ENCODE measurements at places on chromosomes 1 and 21.
A peak's percentile ranks its signal among the peaks of the same experiment; 100 is the strongest.

DNA sequence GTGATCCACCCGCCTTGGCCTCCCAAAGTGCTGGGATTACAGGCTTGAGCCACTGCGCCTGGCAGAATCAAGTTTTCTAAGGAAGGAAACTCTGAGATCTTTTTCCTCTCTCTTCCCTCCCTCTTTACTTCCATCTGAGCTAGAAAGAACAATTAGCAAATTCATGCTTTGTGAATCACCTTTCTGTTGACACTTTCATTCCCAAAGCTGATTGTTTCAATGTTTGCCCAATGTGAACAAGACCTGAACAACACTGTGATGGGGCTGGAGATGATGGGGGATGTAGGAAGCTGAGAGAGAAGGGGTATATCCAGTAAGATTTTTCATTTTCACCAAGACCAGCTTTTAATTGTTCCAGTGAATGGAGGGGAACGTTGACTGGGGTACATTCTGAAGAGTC lies 5.7 kb upstream of the TENT5B start:
- no peak overlapping the region for H3K27ac ChIP-seq
- no peaks in the 10 kb centered on the region for H3K36me3 ChIP-seq
- H3K4me3 ChIP-seq: no peak overlapping the region
- H3K4me1 ChIP-seq: no peaks in the 10 kb centered on the region
- DNase-seq: no peak
- no peaks in the 10 kb centered on the region for H3K27me3 ChIP-seq

GRCh38 chr1:24596401-24596880 lies 40.6 kb downstream of the NCMAP start:
- no peaks in the 10 kb centered on the region for H3K36me3 ChIP-seq
- H3K4me1 ChIP-seq: no peaks in the 10 kb centered on the region
- no peak overlapping the region for H3K4me3 ChIP-seq
- H3K27me3 ChIP-seq: no peaks in the 10 kb centered on the region
- no peak for DNase-seq

GRCh38 chr1:9233241-9233941 lies 1.2 kb upstream of the H6PD start:
- H3K27ac ChIP-seq: no peak overlapping the region
- no peaks in the 10 kb centered on the region for H3K4me1 ChIP-seq
- no peak for DNase-seq
- H3K27me3 ChIP-seq: no peaks in the 10 kb centered on the region

- no peak overlapping the region for H3K27ac ChIP-seq
- H3K4me3 ChIP-seq: no peak overlapping the region
- DNase-seq: no peak
- no peaks in the 10 kb centered on the region for H3K27me3 ChIP-seq
These were observed 50.0 kb downstream of the CACHD1 start for GRCh38 chr1:64519901-64520300.

- no peaks in the 10 kb centered on the region for H3K4me1 ChIP-seq
- H3K27ac ChIP-seq: no peak overlapping the region
- no peaks in the 10 kb centered on the region for H3K36me3 ChIP-seq
- no peak overlapping the region for H3K4me3 ChIP-seq
- DNase-seq: no peak
- no peaks in the 10 kb centered on the region for H3K27me3 ChIP-seq
These were observed 50.6 kb downstream of the RAB3GAP2 start for GRCh38 chr1:220221670-220222069.

DNA sequence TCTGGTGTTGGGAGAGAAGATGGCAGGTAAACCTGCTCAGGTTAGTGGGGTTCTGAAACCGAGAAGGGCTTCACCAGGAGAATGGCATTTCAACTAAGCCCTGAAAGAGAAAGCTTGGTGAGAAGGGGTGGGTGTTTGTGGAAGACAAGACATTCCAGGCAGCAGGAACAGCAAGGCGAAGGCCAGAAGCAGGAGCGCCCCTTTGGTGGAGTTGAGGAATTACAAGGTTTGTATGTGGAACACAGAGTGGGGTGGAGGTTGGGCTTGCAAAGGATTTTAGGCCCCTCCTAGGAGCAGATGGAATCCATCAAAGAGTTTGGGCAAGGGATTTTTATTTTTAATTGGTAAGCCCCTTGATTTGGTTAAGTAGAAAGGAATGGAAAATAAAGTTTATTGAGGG lies 24.8 kb upstream of the ELOA start:
- no peaks in the 10 kb centered on the region for H3K4me1 ChIP-seq
- no peaks in the 10 kb centered on the region for H3K36me3 ChIP-seq
- no peaks in the 10 kb centered on the region for H3K27me3 ChIP-seq
- no peak overlapping the region for H3K27ac ChIP-seq
- peak; percentile 94 for DNase-seq

DNA sequence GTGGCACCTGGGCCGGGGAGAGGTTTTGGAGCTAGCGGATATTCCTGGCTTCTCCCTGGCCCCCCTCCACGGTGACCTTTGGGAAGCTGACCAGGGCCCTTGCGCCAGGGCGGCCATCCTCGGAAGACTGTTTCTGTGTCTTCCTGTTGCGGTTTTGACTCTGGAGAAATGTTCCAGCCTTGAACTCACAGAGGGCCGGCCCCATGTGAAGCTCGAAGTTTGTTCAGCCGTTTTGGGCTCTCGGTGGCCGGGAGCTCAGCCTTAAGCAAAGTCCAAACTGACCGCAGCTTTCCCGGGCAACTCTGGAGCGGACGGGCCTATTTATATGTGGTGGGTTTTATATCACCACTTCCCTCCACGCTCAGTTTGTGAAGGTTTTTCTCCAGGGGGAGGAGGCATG lies 17.0 kb upstream of the WNT4 start:
- H3K36me3 ChIP-seq: no peaks in the 10 kb centered on the region
- no peak for DNase-seq
- H3K4me3 ChIP-seq: no peak overlapping the region
- H3K27ac ChIP-seq: no peak overlapping the region

GRCh38 chr1:30110846-30111245 lies 612.5 kb downstream of the MATN1 start:
- no peak overlapping the region for H3K27ac ChIP-seq
- no peak for DNase-seq
- H3K4me3 ChIP-seq: no peak overlapping the region
- no peaks in the 10 kb centered on the region for H3K27me3 ChIP-seq

GRCh38 chr1:21308847-21309652 lies 18.8 kb upstream of the ECE1 start:
- H3K36me3 ChIP-seq: no peaks in the 10 kb centered on the region
- no peaks in the 10 kb centered on the region for H3K27me3 ChIP-seq
- H3K4me1 ChIP-seq: peaks cover 16% of the 10 kb centered on the region

DNA sequence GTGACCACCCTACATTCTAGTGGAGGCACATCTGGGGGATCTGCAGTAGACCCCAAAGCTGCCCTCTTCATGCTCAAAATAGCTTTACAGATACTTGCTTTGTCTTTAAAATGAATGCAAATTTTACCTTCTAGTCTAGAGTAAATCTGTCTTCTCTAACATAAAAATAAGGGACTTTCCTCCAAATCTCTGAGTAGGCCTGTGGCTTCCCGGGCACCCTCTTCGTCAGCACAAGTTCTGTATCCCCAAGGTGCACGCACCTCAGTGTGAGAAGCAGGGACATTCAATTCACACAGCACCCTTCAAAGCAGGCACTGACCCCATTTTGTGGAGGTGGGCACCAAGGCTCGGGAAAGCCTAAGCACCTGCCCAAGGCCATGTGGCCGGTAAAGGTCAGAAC lies 19.0 kb downstream of the MEF2D start:
- no peaks in the 10 kb centered on the region for H3K27me3 ChIP-seq
- no peak overlapping the region for H3K4me3 ChIP-seq
- DNase-seq: no peak
- no peak overlapping the region for H3K27ac ChIP-seq

- no peak for DNase-seq
- H3K4me1 ChIP-seq: peaks cover 2% of the 10 kb centered on the region
- no peaks in the 10 kb centered on the region for H3K36me3 ChIP-seq
- H3K27me3 ChIP-seq: no peaks in the 10 kb centered on the region
- no peak overlapping the region for H3K27ac ChIP-seq
- H3K4me3 ChIP-seq: no peak overlapping the region
These were observed 123.0 kb upstream of the PTBP2 start for GRCh38 chr1:96598416-96599168.

GRCh38 chr1:3695326-3696217 lies 43.3 kb downstream of the TP73 start:
- peak; percentile 60 for DNase-seq
- H3K36me3 ChIP-seq: no peaks in the 10 kb centered on the region

GRCh38 chr1:101238681-101239094 lies 1.9 kb downstream of the S1PR1 start:
- H3K4me1 ChIP-seq: peaks cover 4% of the 10 kb centered on the region
- no peaks in the 10 kb centered on the region for H3K36me3 ChIP-seq
- no peak overlapping the region for H3K27ac ChIP-seq
- peak; percentile 91 for DNase-seq

GRCh38 chr1:109653306-109653705 lies 2.6 kb upstream of the GSTM4 start:
- H3K27me3 ChIP-seq: peaks cover 3% of the 10 kb centered on the region
- no peak overlapping the region for H3K27ac ChIP-seq
- H3K36me3 ChIP-seq: no peaks in the 10 kb centered on the region
- H3K4me1 ChIP-seq: peaks cover 2% of the 10 kb centered on the region
- no peak for DNase-seq
- no peak overlapping the region for H3K4me3 ChIP-seq

GRCh38 chr21:45834821-45835293 lies 146.7 kb upstream of the COL6A1 start:
- H3K36me3 ChIP-seq: no peaks in the 10 kb centered on the region
- no peak overlapping the region for H3K4me3 ChIP-seq
- H3K27ac ChIP-seq: no peak overlapping the region
- no peaks in the 10 kb centered on the region for H3K27me3 ChIP-seq

GRCh38 chr21:32240851-32241687 lies 37.8 kb downstream of the MIS18A start:
- no peaks in the 10 kb centered on the region for H3K27me3 ChIP-seq
- no peak overlapping the region for H3K27ac ChIP-seq
- no peaks in the 10 kb centered on the region for H3K4me1 ChIP-seq
- no peak overlapping the region for H3K4me3 ChIP-seq
- no peak for DNase-seq
- no peaks in the 10 kb centered on the region for H3K36me3 ChIP-seq

DNA sequence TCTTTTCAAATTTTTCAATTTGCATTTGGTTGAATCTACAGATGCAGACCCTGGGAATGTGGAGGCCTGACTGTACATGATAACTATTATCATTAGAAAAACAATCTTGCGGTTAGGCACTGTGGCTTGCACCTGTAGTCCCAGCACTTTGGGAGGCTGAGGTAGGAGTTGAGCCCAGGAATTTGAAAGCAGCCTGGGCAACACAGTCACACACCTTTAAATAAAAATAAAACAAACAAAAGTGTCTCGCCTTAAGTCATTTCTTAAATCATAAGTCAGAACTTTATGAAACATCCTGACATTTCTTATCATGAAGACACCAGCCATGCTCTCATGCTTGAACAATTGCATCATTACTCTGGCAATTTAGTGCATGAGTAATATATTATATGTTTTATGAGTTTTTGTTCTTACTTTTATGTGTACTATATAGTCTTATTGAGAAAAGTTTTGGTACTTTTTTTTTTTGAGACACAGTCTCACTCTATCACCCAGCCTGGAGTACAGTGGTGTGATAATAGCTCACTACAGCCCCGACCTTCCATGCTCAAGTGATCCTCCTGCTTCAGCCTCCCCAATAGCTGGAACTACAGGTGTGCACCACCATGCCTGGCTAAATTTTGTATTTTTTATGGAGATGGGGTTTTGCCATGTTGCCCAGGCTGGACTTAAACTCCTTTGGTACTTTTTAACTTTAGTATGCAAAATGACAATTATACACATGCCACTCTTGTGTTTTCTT lies 7.8 kb downstream of the TBX19 start:
- DNase-seq: no peak
- H3K4me1 ChIP-seq: peaks cover 2% of the 10 kb centered on the region
- no peaks in the 10 kb centered on the region for H3K36me3 ChIP-seq
- no peak overlapping the region for H3K4me3 ChIP-seq
- H3K27me3 ChIP-seq: no peaks in the 10 kb centered on the region

- DNase-seq: no peak
- H3K27ac ChIP-seq: no peak overlapping the region
- no peaks in the 10 kb centered on the region for H3K27me3 ChIP-seq
- H3K36me3 ChIP-seq: no peaks in the 10 kb centered on the region
- no peaks in the 10 kb centered on the region for H3K4me1 ChIP-seq
These were observed 62.0 kb downstream of the SLC44A5 start for GRCh38 chr1:75548721-75549480.

DNA sequence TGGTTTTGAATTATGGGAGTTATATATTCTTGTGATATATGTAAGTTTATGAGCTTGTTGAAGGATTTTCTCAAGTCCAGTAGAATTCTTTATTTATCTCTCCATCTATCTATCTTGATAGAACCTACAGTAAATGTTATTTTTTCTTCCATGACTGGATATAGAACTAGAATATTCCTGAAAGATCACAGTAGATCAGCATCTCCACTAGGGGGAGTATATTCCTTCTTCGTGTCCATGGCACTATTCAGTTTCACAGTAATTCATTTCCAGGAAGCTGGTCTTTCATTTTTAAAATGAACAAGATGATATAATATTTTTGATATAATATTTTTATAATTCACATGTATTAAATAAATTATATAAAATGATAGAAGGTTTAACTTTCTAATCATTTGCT lies 18.8 kb downstream of the TMPRSS15 start:
- no peaks in the 10 kb centered on the region for H3K4me1 ChIP-seq
- no peak overlapping the region for H3K27ac ChIP-seq
- H3K27me3 ChIP-seq: no peaks in the 10 kb centered on the region
- peak; percentile 42 for DNase-seq
- H3K4me3 ChIP-seq: no peak overlapping the region

- H3K36me3 ChIP-seq: peaks cover 2% of the 10 kb centered on the region
- H3K4me3 ChIP-seq: no peak overlapping the region
- H3K4me1 ChIP-seq: no peaks in the 10 kb centered on the region
- no peak overlapping the region for H3K27ac ChIP-seq
- H3K27me3 ChIP-seq: no peaks in the 10 kb centered on the region
These were observed 34.7 kb downstream of the TUFT1 start for GRCh38 chr1:151574575-151575529.

DNA sequence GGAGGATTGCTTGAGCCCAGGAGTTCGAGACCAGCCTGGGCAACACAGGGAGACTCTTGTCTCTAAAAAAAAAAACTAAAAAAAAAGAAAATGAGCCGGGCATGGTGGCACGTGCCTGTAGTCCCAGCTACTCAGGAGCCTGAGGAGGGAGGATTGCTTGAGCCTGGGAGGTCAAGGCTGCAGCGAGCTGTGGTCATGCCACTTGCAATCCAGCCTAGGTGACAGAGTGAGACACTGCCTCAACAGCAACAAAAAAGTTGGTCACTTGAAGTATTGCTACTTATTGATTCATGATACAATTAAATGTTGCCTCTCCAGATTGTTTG lies 57.9 kb upstream of the CXADR start:
- H3K36me3 ChIP-seq: no peaks in the 10 kb centered on the region
- H3K27me3 ChIP-seq: no peaks in the 10 kb centered on the region
- peak overlapping the region; percentile 3 for H3K4me3 ChIP-seq
- no peak overlapping the region for H3K27ac ChIP-seq
- DNase-seq: no peak

- no peak overlapping the region for H3K27ac ChIP-seq
- no peak for DNase-seq
- no peaks in the 10 kb centered on the region for H3K36me3 ChIP-seq
- H3K27me3 ChIP-seq: peaks cover 2% of the 10 kb centered on the region
- H3K4me1 ChIP-seq: peaks cover 5% of the 10 kb centered on the region
These were observed 1.4 kb upstream of the TNFRSF1B start for GRCh38 chr1:12165342-12165741.
